Activated T-cell treated with anti-CD3 and anti-CD28 coated beads, Interleukin-2, amount 50 U/mL, for 4 hours (primary cell): ENCODE measurements at places on chromosomes 2 and 18. TPM values are rescaled to one million over a fixed set of nuclear protein-coding genes. Genes with fewer than 3 reads are reported as not detected.

- no peak for DNase-seq
Observed at GRCh38 chr2:100603414-100603813, 40.6 kb downstream of the PDCL3 start.

GRCh38 chr18:70288171-70288850 lies 534 bp upstream of the SOCS6 start:
- no peak for DNase-seq

- no peak for DNase-seq
Observed at GRCh38 chr18:67117804-67118203, 398.7 kb downstream of the DSEL start.

- DNase-seq = no peak
Observed at GRCh38 chr2:154457286-154457685, 241.2 kb upstream of the KCNJ3 start.

GRCh38 chr2:217625557-217626169 lies 377.1 kb downstream of the TNS1 start:
- DNase-seq = no peak

MAL gene
- 6.1 TPM for total RNA-seq

GCA gene
- 11.1 TPM for total RNA-seq

DNA sequence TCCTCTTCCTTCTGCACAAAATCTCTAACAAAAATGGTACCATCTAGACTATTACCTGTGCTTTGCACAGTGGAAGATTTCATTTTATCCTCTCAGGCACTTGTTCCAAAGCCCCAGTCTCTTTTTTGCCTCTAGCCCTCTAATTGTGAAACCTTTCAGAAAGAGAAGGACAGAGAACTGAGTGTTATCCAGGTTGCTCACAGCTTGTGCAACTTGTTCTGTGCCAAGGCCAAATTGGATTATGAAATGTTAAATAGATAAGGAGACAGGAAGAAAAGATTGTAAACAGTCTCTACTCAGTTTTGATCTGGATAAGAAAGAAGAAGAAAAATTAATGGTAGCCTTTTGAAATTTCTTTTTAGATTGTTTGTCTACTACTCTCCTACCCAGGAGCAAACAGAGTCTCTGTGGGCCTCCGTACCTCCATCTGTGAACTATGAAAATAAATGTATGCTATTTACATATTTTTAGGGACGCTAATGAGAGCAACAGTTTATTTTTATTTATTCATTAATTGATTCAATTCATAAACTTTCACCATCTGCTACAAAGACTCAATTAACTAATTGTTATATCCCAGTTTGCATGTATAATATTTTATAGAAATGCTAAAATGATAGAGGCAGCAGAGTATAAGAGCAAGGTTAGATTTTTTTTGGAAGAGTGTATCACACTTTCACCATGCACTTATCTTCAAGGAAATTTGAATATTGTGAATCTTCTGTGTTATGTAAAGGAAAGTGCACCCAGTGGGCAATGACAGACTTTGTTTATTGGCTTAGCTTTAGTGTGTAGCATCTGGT lies 339.0 kb upstream of the ETAA1 start:
- no peak for DNase-seq

UGT1A5 gene
- not detected for total RNA-seq

DNA sequence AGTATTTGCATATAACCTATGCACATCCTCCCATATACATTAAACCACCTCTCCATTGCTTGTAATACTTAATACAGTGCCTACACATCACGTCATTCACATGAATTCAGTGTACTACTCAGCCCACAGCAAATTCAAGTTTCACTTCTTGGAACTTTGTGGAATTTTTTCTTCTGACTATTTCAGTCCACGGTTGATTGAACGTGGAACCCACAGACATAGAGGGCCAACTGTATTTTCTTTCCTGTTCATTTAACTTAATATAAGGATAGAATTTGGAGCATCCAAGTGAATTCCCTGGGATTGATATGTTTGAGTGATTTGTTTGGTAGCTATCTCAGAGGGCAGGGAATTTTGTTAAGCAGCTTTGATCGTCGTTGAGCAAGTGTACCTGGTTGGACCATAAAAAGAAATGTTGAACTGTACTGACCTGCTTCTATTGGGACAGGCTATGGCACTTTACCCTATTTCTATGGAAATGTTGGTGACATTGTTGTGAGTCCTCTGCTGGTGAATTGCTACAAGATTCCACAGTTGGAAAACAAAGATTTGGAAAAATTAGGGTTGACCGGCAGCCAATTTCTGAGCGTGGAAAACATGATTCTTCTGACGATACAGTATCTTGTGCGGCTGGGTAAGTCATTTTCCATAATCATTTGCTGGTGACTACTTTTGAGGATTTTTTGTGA lies 156.6 kb downstream of the ESCO1 start:
- no peak for DNase-seq

DNA sequence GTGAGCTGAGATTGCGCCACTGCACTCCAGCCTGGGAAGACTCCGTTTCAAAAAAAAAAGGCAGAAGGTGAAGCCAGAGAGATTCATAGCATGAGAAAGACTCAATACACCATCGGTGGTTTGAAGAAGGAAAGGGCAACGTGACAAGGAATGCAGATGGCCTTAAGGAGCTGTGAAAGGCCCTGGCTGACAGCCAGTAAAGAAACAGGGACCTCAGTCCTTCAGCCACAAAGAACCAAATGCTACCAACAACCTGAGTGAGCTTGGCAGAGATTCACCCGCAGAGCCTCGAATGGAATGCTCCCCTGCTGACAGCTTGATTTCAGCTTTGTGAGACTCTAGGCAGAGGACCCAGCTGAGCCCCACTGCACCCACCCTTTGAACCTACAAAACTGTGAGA lies 154.9 kb upstream of the NDUFV2 start:
- no peak for DNase-seq

LRATD1 gene
- total RNA-seq = not detected

PRSS56 gene
- not detected for total RNA-seq

- DNase-seq = no peak
Observed at GRCh38 chr18:35836932-35837331, 135.5 kb upstream of the RMP24 start.

- DNase-seq = no peak
Observed at GRCh38 chr2:181790716-181791649, 100.5 kb upstream of the ITPRID2 start.

DNA sequence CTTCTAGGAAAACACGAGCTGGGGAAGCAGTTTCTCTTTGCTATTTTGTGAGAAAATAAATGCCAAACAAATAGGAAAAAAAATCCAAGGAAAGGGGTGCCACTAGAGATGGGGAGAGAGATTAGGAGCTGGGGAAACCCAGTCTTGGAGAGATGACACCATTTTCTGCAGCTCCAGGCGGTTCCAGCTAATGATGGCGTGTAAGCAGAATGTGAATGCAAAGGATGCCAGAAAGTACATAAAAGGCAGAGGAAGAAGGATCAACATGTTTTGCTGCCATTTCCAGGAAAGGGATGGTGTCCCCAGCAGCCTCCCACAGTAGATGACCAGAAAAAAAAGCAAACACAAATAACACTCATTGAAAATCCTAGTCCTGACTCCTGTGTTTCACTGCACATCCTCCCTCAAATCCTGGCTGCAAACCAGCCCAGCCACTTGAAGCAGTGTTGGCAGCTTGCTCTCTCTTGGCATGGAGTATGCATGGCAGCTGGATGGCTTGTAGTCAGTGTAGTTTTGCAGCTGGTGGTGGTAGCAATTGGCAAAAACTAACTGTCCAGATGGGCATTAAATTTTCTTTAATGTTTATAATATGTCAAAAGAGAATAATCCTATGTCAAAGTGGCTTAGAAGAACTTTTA lies 93.6 kb downstream of the FTCDNL1 start:
- no peak for DNase-seq

GRCh38 chr2:235449568-235449967 lies 44.3 kb upstream of the AGAP1 start:
- no peak for DNase-seq

UGT1A1 gene
- total RNA-seq = not detected

GRCh38 chr2:55231546-55232083 lies 478 bp downstream of the CLHC1 start:
- no peak for DNase-seq

TEX51 gene
- total RNA-seq = not detected

DNA sequence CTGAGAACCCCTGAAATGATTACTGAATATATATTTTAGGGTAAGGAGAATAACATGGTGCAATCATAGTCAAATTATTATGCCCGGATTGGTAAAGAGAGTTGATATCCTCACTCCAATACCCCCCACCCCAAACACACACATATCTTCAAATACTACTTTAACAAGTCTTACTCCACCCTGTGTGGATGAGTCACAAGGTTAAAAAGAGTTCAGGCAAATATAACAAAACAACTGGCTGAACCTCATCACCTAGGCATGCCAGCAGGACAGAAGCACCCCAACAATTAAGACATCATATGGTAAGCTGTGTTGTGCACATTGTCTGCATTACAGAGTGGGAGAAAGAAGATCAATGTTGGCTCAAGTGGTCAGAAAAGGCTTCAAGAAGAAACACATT lies 857.4 kb downstream of the TDRD15 start:
- DNase-seq = no peak

GRCh38 chr18:46859855-46860254 lies 57.5 kb downstream of the PIAS2 start:
- no peak for DNase-seq

- DNase-seq = no peak
Observed at GRCh38 chr18:48947560-48947959, 3.2 kb downstream of the SMAD7 start.

- no peak for DNase-seq
Observed at GRCh38 chr18:22858121-22858520, 75.0 kb upstream of the RBBP8 start.

DNA sequence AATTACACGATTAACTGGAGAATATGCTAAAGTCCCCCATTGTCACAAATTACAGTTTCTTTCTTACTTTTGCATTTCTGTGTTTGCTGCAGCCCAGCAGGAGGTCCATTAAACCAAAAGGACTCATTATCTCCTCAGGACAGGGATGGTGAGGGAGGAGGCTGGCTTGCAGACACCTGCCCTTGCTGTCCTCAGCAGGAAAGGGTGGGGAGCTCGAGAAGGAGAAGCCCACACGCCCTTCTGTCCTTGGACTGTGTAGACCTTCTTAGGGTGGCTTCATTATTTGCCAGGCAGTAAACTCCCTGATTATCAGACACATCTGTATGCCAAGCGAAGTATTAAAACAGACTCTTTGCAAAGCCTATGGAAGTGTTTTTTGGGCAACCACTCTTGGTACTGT lies 196.0 kb downstream of the LDLRAD4 start:
- DNase-seq = no peak

DNA sequence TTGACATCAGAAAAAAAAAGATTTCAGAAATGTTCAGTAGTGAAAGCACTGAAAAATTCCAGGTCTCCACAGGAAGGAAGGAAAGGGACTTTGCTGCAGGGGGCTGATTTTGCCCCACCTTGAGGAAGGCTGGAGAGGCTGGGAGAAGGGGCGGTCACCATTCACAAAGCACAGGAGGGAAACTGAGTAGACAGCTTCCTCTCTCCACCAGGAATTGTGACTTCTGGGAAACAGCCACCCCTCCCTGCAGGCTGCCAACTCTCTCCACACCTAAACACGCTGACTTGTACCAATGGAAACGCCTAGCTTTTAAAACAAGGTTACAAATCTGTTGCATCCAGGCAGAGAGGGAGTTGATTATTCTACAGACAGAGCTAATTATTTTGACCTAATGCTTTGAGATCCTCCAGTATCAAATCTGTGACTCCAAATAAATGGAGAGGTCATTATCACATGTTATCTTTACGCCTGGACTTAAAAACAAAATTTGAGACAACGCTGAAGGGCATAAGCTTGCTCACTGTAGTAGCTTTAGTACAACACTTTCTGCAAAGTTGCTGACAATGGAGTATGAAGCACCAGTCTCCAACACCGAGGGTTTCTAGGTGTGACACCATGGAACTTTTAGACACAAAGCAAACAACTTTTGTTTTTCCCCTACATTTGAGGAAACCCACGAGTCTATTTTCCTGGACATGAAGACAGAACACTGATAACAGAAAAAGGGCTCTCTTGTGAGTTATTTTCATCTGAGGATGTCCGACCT lies 42.7 kb downstream of the EPHA4 start:
- DNase-seq = no peak

DNA sequence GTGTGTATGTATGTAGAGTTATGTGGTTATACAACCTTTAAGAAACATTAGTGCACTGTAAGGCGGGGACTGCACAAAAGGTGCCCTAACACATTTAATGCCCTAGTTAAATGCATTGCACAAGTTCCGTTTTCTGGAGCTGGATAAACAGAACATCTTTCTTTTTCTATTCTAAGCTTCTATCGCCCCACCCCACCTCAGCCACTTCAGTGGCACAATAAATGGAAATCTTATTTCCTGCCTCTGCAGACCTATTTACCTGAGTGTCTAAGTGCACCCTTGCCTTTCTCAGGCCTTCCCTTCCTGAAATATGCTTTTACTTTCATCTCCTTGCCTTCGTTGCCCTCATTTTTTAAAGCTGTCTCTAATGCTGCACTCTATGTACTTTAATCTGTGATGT lies 123.5 kb downstream of the TANC1 start:
- DNase-seq = no peak

DNA sequence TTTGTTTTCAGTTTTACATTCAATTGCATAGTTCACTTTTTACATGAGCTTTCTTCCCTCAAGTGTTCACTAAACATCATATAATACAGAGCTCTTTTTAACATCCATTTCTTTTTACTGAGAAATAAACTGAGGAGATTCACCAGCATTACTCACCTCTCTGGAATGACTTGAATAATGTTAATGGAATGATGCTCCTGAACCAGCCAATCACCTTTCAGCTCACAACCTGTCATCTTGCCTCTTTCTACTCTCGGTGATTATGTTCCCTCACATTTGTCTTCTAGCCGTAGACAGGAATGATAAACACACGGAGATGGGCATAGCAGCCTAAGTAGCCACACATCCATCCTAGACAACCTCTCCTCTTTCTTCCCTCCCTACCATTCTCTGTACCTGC lies 301.7 kb downstream of the PAX3 start:
- DNase-seq = no peak
